ENCODE measurements at places on chromosomes 5 and 9. TPM values are rescaled to one million over a fixed set of nuclear protein-coding genes. Genes with fewer than 3 reads are reported as not detected.

AGXT2 gene
- not detected for total RNA-seq

CER1 gene
- not detected for total RNA-seq

TBC1D9B gene
- total RNA-seq: 86.5 TPM

GNA14 gene
- total RNA-seq: 8.3 TPM

ABLIM3 gene
- 1.7 TPM for total RNA-seq

TIMD4 gene
- total RNA-seq: not detected

PTGDS gene
- 37.9 TPM for total RNA-seq

PCDHGA9 gene
- total RNA-seq: 11.4 TPM
